ENCODE measurements at places on chromosomes 6 and 20.

DNA sequence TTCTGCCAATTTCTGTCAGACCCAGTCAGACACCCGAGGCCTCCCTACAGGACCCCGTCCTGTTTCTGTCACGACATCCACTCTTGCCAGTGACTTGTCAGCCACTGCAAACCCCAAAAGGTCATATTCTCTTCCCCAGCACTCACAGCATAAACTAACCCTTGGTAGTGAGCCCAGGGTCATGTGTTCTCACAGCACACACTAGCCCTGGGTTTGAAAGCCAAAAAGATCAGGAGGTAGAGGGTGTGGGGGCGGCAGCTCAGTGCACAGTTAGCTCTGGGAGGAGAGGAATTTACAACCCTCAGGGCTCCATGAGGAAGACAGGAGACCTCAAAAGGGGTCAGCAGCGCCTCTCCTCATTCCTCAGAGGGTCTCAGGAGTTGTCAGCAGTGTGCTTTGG, 9.9 kb upstream of the SNX9 start:
- no peak for DNase-seq

DNA sequence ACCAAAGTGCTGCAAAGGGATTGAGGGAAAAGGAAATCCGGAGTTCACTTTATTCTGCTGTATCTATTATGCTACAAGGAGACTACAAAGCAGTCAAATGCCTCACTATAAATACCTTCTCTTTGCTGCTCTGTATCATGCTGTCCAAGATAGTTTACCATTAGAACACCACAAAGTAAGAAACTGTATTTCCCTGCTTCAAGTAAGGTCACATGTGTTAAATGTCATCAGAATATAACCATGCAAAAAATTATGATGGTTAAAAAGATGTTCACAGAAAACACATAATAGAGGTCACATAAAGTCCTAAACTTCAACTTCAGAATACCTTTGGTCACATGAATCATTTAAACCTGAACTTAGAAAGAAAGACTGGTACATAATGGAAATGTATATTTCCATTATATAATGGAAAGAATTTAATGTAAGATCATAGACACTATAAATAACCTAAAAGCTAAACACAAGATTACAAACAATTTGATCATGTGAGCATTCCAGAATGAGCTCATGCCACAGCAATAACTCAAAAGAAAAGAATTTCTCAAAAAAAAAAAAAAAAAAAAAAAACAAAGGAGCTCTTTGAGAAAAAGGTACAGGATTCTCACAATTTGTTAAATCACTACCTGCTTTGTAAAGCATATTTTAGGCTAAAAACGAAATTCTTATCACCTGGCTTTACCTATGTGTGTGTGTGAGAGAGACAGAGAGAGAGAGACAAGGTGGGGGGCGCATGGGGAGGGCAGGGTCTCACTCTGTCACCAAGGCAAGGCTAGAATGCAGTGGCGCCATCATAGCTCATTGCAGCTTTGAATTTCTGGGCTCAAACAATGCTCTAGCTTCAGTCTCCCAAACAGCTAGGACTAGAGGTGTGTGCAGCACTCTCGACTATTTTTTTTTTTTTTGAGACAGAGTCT, 58.7 kb downstream of the KIF13A start:
- no peak for DNase-seq

- no peak for DNase-seq
These were observed 15.1 kb downstream of the RNF217 start for GRCh38 chr6:124977067-124977908.

GRCh38 chr6:3397229-3398164, 59.4 kb downstream of the SLC22A23 start:
- DNase-seq = no peak

DNA sequence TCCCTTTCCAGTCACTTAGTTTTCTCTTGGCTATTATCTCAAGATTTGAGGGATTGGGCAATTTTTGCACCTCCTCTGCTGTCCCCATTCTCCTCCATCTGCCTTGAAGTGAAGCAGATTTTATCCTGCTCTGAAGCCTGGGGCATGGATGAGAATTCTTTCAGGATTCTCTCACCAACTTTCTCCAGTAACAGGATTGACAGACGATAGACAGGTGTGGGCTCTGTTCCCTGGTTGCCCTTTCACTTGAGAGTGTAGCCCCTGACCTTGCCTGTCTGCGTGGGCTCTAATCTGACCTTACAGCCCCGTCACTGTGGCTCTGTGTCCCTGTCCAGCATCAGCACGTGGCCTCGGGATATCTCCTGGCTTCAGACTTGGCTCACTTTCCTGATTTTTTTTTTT, 27.1 kb downstream of the CDYL start:
- no peak for DNase-seq

- no peak for DNase-seq
These were observed 1.8 kb upstream of the HLA-DQB1 start for GRCh38 chr6:32668226-32668747.

All from activated naive CD8-positive, alpha-beta T cell treated with anti-CD3 and anti-CD28 coated beads, Interleukin-2, amount 50 U/mL, for 16 hours (primary cell).